ENCODE measurements at places on chromosomes 4 and X. TPM values are rescaled to one million over a fixed set of nuclear protein-coding genes. Genes with fewer than 3 reads are reported as not detected.

IL2 gene
- not detected for total RNA-seq

VCX3B gene
- not detected for total RNA-seq

VMA21 gene
- 49.0 TPM for total RNA-seq

MTTP gene
- total RNA-seq: not detected

COL4A5 gene
- total RNA-seq: 6.3 TPM

DNA sequence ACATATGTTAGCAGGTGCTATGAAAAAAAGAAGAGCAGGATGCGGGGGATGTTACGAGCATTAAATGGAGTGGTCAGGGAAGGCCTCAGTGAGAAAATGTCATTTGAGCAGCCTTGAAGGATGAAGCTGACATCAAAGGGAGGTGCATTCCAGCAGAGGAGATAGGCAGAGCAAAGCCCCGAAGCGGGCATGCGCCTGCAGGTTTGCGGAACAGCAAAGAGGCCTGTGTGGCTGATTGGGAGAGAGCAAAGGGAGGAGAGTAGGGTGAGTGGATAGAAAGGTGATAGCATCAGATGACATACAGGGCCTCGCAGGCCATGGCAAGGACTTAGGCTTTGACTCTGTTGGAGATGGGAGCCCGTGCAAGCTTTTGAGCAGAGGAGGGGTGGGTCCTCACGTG is 95.4 kb upstream of the GPR50 start:
- DNase-seq: no peak

F11 gene
- not detected for total RNA-seq

- no peak for DNase-seq
Observed at GRCh38 chr4:77163641-77164040, 6.6 kb downstream of the CCNG2 start.
